ENCODE measurements at places on chromosomes 6 and 20. TPM values are rescaled to one million over a fixed set of nuclear protein-coding genes. Genes with fewer than 3 reads are reported as not detected.

TFAP2C gene
- not detected for total RNA-seq

SLC32A1 gene
- not detected for total RNA-seq

HLA-DRA gene
- total RNA-seq, result 12.9 TPM

ENPP1 gene
- total RNA-seq, result 2.0 TPM

PXDC1 gene
- total RNA-seq, result not detected

CLPSL1 gene
- not detected for total RNA-seq

NKX2-4 gene
- total RNA-seq, result not detected

MYCT1 gene
- not detected for total RNA-seq

CTAGE9 gene
- not detected for total RNA-seq

PBOV1 gene
- not detected for total RNA-seq

EZR gene
- 260 TPM for total RNA-seq

TULP1 gene
- total RNA-seq, result not detected

PRRC2A gene
- total RNA-seq, result 255 TPM

APCDD1L gene
- total RNA-seq, result not detected

BMP7 gene
- total RNA-seq, result not detected

TRIM31 gene
- not detected for total RNA-seq

TREM2 gene
- not detected for total RNA-seq

TUBB2A gene
- total RNA-seq, result 1.8 TPM

COL9A1 gene
- total RNA-seq, result not detected

C20orf202 gene
- total RNA-seq, result not detected

HLA-DQA1 gene
- total RNA-seq, result 8.7 TPM

DSP gene
- 0.02 TPM for total RNA-seq

HLA-DRB1 gene
- total RNA-seq, result 10.8 TPM

C6orf15 gene
- total RNA-seq, result not detected

NFATC2 gene
- total RNA-seq, result 45.2 TPM

TNFAIP3 gene
- 229 TPM for total RNA-seq

OR2J3 gene
- total RNA-seq, result not detected

ASXL1 gene
- total RNA-seq, result 119 TPM

HMGCLL1 gene
- total RNA-seq, result not detected

SLC4A11 gene
- total RNA-seq, result 4.0 TPM
